ENCODE measurements at places on chromosomes 6 and 20.
A peak's percentile ranks its signal among the peaks of the same experiment; 100 is the strongest.

- DNase-seq = no peak
Measured at GRCh38 chr6:74851596-74851995, 354.3 kb downstream of the COL12A1 start.

GRCh38 chr20:24432046-24432442 is 37.4 kb upstream of the SYNDIG1 start:
- no peak for DNase-seq

DNA sequence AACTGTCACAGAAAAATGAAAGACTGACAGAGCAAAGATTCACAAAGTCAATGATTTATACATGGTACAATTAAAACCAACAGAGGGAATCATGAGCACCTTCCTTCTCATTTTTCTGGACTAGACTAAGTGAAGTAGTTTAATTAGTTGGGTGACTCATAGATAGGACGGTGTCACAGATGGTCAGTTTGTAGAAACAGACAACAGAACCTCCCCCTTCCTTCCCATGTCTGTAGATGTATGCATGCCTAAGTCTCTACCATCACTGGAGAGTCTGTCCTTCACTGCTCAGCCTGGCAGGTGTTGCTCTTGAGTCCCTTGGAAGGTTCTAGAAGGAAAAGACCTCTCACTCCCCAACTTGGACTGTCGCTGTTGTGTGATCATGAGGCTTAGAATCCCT is 75.4 kb upstream of the EEF1E1 start:
- no peak for DNase-seq

- no peak for DNase-seq
Measured at GRCh38 chr20:51452091-51452613, 90.4 kb downstream of the NFATC2 start.

GRCh38 chr6:45495429-45496084 is 117.8 kb upstream of the SUPT3H start:
- no peak for DNase-seq

DNA sequence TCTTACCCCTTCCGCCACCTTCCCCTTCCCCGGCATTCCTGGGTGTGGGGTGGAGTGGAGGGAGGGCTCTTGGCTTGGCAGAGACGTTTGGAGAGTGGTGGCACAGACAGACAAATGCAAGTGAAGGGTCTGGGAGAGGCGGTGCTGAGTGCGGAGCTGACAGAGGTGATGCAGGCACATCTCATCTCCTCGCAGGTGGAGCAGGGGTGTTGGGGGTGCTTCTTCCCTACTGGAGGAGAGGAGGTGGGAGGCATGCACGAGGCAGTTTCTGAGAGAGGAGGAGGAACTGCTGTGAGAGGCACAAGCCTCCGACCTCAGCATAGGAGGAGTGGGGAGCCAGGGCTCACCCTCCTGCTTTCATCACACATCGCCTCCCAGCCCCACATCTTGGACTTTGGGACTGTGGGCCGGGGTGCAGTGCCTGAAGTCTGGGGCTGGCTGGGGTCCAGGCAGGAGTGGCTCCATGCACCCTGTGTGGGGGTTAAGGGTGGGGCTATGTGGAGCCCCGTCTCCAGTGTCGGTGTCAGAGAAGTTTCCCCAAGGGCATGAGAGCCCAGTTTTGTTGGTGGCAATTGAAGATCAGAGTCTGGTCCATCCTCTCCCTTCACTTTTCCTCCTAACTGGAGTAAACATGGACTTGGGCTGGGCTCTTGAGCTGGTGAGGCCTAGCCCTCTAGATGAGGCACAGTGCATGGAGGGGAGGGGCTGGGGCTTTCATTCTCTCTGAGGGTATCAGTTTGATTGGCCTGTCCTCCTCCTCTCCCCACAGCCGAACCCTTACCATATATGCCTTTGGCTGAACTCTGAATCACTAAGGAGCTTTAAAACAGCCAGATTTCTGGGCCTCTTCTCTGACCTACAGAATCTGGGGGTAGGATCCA is 20.2 kb upstream of the SLC22A7 start:
- no peak for DNase-seq

DNA sequence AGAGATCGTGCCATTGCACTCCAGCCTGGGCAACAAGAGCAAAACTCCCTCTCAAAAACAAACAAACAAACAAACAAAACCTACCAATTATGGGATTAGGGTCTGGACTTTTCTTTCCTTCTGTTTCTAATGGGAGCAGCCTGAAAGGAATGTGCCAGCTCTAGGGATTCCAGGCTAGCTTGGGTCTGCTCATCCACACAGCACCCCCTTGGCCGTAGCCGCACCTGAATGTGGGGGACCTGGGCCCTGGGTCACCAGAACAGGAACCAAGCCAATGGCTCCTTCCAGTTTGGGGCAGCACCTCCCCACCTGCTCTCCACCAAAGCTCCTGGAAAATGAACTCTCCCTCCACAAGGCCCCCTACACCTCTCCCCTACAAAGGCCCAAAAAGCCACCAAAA is 6.7 kb downstream of the CTSZ start:
- DNase-seq = no peak

- no peak for DNase-seq
Measured at GRCh38 chr6:141437685-141438084, 695.0 kb upstream of the GJE1 start.

GRCh38 chr20:3802524-3803239 is 6.6 kb downstream of the CDC25B start:
- DNase-seq = no peak

DNA sequence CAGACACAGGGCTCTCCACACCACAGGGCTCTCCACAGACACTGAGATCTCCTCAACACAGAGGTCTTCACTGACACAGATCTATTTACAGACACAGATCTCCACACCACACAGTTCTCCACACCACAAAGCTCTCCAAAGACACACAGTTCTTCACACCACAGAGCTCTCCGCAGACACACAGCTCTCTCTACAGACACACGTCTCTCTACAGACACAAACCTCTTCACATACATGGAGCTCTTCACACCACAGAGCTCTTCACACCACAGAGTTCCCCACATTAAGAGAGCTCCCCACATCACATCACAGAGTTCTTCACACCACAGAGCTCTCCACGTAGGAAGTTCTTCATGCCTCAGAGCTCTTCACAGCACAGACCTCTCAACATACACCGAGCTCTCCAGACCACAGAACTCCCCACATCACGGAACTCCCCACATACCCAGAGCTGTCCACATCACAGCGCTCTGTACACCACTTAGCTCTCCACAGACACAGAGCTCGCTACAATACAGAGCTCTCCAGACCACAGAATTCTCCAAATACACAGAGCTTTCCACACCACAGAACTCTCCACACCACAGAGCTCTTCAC is 53.9 kb downstream of the ERMARD start:
- no peak for DNase-seq

DNA sequence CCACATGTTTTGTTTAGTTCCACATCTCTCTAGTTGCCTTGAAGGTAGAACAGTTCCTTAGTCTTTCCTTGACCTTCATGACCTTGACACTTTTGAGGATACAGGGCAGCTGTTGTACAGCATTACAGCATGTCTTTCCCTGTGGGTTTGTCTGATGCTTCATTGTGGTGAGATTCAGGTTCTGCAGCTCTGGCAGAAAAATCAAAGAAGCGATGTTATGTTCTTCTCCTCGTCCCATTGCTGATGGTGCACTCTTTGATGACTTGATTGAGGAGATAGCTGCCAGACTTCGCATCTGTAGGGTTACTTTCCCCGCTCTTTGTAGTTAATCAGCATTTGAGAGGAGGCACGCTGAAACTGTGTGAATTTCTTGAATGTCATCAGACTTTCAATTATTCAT is 12.0 kb downstream of the CEBPB start:
- DNase-seq = no peak

- no peak for DNase-seq
Measured at GRCh38 chr20:32586291-32586690, 1.2 kb upstream of the NOL4L start.

DNA sequence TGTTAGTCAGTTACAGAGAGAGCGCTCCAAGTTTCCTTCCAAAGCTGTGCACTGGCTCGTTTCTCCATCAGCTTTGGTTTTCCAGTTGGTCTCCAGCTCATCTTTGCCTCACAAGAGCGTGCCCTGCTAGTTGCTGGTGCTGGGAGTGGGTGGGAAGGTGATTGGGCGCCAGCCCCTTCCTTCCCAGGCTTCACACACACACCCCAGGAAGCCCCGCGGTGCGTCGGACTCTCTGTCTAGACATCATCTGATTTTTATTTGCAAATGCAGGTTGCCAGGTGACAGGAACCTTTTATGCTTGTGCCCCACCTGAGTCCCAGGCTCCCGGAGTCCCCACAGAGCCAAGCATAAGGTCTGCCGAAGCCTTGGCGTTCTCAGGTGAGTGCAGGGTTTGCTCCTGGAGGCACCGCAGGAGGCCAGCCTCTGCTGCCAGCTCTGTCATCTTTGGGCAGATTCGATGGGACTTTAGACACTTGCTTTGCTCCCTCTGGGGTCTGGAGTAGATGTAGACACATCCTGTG is 7.1 kb downstream of the IRF4 start:
- DNase-seq = no peak

DNA sequence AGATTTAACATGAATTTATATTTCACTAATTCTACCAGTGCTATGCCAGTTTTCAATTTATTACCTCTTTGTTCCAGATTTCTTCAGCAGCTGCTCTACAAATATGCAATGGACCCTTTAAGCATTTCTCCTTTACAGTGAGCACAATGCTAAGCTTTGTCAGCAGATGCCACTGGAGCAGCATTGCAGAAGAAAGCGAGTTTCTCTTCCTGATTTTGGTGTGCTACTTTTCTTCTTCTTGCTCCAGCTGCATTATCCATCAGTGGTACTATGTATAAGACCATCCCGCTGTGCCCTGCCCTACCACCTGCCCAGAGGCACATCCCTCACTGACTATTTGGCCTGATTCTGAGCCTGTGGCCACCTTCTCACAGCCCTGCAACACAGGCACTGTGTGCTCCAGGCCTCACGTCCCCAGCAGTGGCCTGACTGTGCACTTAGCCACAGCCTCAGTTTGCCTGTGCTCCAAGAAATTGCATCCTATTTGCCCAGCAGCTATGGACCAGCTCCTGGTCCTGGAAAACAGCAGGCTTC is 84.1 kb downstream of the TNFAIP3 start:
- DNase-seq = peak; percentile 45
